SK-N-SH (cell line): ENCODE measurements at places on chromosomes 3 and 15.

- no peak for DNase-seq
Measured at GRCh38 chr3:72346526-72346926, 501.7 kb downstream of the SHQ1 start.

- DNase-seq, result no peak
Measured at GRCh38 chr3:159045279-159045885, 243.5 kb downstream of the MFSD1 start.

- DNase-seq, result no peak
Measured at GRCh38 chr3:110774496-110775265, 296.9 kb upstream of the NECTIN3 start.

GRCh38 chr3:136464502-136464901 lies 214.4 kb downstream of the PCCB start:
- no peak for DNase-seq

- DNase-seq, result no peak
Measured at GRCh38 chr3:97863031-97863430, 41.2 kb downstream of the CRYBG3 start.
